Activated naive CD8-positive, alpha-beta T cell treated with anti-CD3 and anti-CD28 coated beads for 36 hours (primary cell): ENCODE measurements at places on chromosomes 3 and 15.

GRCh38 chr3:50610181-50610971, 1.2 kb downstream of the CISH start:
- DNase-seq, result peak; percentile 39

GRCh38 chr3:44128057-44128775, 113.5 kb upstream of the TOPAZ1 start:
- DNase-seq, result no peak

- peak; percentile 69 for DNase-seq
Observed at GRCh38 chr3:48919215-48920138, 835 bp downstream of the ARIH2 start.

- DNase-seq, result no peak
Observed at GRCh38 chr3:42550250-42550649, 31.5 kb downstream of the SEC22C start.

DNA sequence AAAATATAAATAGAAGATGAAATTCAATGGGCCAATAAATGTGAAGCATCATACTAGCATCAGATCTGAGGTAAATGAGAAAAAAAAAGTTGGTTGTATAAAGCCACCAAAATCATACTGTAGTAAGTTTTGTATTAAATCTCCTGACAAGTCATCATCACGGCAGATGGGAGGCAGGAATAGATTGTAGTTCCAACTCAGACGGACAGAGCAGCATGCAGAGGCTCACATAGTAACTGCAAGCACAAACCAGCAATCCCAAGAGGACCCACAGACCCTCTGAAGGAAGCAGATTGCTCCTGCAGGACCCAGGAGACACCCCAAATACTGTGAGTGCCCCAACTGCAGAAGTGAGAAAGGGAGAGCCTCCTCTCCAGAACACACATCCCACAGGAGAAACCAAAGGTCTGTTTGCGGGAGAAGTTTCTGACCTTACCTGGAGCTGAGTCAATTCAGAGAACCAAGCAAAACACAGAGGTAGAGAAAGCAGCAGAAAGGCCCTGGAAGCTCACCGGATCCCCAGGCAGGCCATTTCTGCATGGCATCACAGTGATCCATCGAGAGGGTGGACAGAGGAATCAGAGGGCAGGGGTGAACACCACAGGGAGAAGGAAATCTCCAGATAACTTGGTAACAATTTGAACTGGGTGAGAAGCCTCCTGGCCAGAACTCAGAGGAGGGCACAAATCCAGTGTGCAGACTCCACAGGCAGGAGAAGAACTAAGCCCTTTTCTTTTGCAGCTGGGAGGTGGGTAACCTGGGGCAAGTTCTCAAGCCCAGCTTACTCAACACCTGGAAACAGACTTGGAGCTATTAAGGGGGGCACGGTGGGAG, 141.6 kb upstream of the ARHGEF26 start:
- DNase-seq, result no peak

- peak; percentile 22 for DNase-seq
Observed at GRCh38 chr3:18394384-18394995, 30.6 kb downstream of the SATB1 start.

DNA sequence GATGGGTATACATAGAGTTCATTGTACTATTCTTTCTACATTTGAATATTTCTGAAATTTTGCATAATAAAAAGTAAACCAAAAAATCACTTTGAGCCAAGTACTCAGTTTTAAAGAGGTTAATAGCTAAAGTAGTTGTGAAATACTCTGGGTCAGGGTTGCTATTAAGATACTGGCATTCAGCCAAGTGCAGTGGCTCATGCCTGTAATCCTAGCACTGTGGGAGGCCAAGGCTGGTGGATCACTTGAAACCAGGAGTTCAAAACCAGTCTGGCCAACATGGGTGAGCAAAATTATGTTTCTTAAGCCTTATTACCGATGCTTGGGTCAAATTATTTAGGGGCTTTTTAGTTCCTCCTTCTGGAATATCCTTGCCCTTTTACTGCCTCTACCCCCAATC, 122.0 kb upstream of the MELTF start:
- DNase-seq, result no peak

DNA sequence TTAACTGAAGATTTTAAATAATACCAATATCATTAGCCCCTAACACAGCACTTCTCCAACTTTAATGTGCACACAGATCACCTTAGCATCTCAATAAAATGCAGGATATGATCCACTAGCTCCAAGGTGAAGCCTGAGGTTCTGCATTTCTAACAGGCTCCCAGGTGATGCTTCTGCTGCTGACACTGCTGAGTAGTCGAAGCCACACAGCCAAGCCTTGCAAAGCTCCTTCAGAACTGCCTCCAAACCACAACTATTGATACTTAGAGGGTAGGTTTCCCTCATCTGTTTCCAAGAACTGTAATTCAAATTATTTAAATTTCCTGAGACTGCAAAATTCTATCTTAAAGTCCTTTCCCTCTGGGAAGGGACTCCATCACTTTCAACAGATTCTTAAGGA, 3.9 kb downstream of the RIOX2 start:
- DNase-seq, result no peak

DNA sequence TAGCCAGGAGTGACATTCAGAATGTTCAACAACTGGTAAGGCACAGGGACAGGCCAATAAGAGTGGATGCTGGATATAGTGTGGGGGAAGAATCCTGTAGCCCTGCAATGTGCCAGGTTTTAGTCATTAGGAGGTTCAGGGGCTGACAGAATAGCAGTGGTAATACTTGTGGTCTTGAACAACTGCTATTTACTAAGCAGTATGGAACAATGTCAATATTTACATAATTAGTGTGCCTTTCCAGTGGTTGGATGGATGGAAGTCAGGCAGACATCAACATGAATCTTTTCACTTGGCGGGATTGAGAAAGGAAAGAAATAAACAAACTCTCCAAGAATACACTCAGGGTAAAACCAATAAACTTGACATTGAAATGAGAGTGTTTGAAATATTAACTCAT, 55.1 kb downstream of the OTOL1 start:
- no peak for DNase-seq

DNA sequence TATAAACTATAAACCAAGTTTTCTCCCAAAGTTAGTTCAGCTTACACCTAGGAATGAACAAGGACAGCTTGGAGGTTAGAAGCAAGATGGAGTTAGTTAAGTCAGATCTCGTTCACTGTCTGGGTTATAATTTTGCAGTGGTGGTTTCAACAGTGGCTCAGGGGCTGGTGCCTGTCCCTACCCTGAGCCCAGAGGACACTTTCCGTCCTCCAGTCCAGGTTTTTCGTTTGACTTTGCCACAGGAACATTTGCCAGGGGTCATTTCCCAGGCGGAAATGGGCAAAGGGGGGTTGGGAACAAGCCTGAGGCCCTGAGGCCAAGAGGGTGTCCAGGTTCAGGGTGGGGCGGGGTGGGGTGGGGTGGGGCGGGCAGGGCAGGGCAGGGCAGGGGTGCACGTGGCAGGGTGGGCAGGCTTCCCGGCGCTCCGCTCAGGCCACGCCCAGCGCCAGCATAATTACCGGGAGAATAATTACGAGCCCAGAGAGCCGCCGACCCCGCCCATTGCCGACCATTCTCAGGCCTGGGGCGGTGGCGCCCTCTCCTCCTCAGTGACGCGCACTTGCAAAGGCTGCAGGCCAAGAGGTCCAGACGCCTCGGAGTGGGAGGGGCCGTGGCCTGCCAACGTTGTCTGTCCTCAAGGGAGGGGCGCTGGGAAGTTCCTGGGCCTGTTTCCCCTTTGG, 70.4 kb downstream of the KLF13 start:
- no peak for DNase-seq

DNA sequence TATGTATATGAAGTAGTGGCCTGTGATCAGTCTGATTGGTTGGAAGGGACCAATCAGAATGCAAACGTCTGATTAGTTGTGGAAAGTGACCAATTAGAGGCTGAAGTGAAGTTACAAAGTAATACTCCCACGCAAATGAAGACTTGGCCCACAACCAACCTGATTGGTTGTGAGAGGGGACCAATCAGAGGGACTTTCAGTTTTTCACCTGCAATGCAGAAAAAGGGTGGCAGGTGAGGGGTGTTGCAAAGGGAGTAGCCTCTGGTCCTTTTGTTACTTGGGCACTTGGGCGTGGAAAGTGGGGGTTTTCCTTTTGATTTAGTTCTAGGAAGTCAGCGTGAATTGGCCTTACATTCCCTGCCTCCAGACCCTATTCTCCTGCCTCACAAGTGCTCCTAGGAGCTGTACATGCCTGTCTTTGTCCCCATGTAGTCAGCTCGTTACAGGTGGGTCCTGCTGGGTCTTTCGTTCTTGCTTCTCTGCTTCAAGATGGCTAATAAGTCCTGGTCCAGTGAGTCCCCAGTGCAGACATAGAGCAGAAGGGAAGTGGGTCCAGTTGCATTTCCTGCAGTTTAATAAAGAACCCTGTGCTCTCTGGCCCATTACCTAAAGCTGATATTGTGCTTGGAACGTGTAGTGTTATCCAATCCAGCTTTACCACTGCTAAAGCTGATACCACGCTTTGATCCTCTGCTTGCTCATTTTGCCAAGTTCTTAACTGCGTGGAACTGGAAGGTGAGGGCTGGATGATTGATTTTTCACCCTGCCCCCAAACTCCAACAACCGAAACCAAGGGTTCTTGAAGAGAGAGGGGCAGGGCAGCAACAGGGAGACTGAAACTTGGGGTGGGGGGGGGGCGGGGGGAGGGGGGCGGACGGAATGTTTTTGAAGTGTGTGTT, 46.0 kb upstream of the CD47 start:
- DNase-seq, result no peak

- no peak for DNase-seq
Observed at GRCh38 chr3:10015461-10015904, 10.8 kb upstream of the FANCD2 start.

- no peak for DNase-seq
Observed at GRCh38 chr3:94241986-94242385, 179.1 kb downstream of the NSUN3 start.

DNA sequence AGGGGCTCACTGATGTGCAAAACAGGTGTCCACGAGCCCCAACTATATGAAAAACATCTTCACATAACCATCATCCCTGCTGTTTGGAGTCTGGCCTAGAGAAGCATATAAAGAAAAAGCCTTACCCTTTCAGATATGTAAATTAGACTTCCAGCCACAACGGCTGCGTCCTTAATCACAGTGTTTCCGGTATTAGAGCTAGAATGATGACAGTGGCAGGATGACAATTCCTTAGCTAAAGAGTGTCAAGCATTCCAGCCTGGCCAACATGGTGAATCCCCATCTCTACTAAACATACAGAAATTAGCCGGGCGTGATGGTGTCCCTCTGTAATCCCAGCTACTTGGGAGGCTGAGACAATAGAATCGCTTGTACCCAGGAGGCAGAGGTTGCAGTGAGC, 19.5 kb upstream of the SAMD7 start:
- DNase-seq, result no peak

DNA sequence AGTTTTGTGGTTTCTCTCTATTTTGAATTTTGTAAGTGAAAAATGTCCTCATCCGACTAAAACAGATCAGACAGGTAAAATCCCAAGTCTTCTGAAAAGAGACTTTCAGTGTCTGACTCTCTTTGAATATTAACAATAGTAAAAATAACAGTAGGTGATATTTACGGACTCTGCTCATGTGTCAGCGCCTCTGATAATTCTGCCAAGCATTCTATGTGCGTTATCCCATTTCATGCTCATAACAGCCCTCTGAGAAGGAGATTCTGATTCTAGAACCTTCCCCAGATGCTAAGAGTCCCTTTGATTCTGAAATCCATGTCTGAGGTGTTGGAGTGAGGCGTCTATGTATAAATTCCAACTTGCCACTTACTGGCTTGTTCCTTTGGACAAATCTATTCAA, 282.8 kb downstream of the FEZF2 start:
- no peak for DNase-seq

GRCh38 chr3:167742338-167742737, 6.8 kb downstream of the SERPINI1 start:
- no peak for DNase-seq

- no peak for DNase-seq
Observed at GRCh38 chr3:10964537-10965167, 27.9 kb upstream of the SLC6A1 start.

GRCh38 chr3:66638717-66639116, 137.9 kb upstream of the LRIG1 start:
- DNase-seq, result no peak

GRCh38 chr3:69767571-69767970, 28.3 kb downstream of the MITF start:
- no peak for DNase-seq

DNA sequence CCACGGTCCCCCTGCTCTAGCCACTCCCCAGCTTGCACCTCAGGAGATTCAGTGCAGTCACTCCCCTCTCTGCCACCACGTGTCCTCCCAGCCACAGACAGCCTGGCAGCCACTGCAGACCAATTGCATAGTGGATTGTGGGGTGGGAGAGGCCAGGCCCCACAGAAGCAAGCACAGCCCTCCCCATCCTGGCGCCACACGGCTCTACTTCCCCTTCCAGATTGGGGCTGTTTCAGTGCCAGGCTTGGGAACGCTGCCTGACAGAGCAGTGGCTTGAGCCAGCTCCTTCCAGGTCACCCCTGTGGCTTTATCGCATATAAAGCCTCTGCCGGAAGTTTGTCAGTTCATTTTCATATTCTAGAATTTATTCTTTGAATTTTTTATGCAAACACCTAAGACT, 90.7 kb downstream of the TMEM266 start:
- peak; percentile 11 for DNase-seq

GRCh38 chr15:67076147-67076843, 10.9 kb downstream of the SMAD3 start:
- DNase-seq, result no peak

DNA sequence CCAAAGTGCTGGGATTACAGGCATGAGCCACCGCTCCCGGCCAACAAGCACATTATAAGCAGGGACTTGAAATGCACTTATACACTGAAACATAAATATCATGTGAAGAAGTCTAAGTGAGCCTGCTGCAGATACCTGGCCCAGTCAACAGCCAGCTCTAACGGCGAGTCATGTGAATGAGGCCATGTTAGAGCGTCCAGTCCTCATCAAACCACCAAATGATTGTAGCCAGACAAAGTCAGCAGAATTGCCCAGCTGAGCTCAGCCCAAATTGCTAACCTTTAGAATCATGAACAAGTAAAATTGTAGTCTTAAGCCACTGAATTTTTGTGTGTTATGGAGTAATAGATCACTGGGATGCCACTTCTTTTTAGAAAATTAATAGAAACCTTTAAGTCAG, 37.8 kb upstream of the UACA start:
- no peak for DNase-seq
